CD4-positive, alpha-beta T cell treated with Interleukin-15 for 4 hours (primary cell): ENCODE measurements at places on chromosomes 3 and 15.

DNA sequence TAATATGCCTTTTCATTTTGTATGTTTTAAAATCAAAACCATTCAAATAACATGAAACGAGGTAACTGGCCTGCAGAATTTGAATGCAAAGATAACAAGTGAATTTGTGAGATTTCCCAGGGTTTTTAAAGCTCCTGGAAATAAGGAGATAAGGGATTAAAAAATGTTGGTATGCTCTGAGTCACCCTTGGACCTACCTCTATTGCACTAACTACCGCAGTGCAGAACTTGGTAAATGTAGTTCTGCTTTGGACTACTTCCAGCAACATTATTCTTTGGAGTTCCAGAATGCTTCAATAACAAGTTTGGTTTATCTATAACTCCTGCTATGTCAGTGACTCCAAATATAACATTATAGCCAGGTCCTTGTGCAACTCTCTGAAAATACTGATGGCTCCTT, 201.7 kb downstream of the GAP43 start:
- DNase-seq: no peak

- DNase-seq: peak; percentile 44
Observed at GRCh38 chr3:129230311-129231019, 18.9 kb upstream of the COPG1 start.

- DNase-seq: no peak
Observed at GRCh38 chr3:39809181-39809994, at the start of gene MYRIP. Gene MYRIP (plus strand): TSS chr3:39809609. CDS start chr3:39900817, 91,208 bp downstream.

- DNase-seq: no peak
Observed at GRCh38 chr3:58383904-58384303, 49.7 kb downstream of the PDHB start.

GRCh38 chr15:59384507-59384906, 11.8 kb upstream of the MYO1E start:
- no peak for DNase-seq

- DNase-seq: no peak
Observed at GRCh38 chr3:84440291-84440690, 518.5 kb upstream of the CADM2 start.

- no peak for DNase-seq
Observed at GRCh38 chr15:59866642-59867041, 137.5 kb upstream of the FOXB1 start.

- no peak for DNase-seq
Observed at GRCh38 chr3:187209491-187209890, 12.2 kb downstream of the RTP1 start.

- no peak for DNase-seq
Observed at GRCh38 chr3:146157325-146158060, 3.5 kb downstream of the PLOD2 start.

DNA sequence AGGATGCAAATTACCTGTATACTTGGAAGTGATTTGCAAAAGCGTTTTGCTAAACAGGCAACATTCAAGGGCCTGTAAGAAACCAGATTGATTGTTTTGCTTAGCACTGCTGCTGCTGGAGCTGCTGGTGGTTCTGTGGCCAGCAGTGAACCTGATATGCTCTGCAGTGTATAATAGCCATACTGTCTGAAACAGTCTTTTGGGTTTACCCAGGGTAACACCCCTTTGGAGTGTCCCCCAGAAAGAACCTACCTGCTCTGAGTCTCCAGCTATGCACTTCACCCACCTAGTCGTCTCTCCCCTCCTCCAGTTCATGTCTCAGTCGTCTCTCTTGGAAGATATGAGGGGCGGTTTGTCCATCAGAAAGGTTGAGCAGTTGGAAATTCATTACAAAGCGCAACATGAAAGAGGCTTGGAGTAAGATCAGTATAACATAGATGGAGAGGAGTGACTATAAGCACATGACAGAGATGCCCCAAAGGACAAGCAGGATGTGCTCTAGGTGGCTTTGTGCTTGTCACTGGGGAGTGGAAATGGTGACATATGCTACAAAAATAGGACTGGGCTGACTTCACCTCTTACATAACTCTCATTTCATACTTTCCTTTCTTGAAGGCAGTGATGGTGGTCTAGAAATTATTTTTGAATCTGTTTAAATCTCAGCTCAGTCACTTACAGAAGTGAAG, 3.8 kb downstream of the MKRN2 start:
- DNase-seq: no peak

DNA sequence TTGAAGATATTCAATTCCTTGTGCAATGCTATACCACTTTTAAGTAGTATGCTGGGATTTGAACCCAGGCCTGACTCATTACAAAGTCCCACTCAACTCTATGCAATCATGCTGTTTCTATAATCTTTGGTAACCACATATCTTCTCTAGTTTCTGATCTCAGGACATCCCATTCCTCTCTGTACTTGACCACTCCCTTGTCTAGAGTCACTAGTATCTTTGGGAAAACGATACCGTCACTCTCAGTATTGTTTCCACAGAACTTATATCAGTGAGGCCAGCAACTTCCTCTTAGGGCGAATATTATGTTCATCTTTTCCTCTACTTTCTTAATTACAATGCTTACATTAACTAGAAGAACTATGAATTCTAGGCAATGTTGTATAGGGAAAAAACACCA, 137.3 kb upstream of the TSPAN3 start:
- DNase-seq: no peak

GRCh38 chr15:60993008-60993407, 236.1 kb downstream of the RORA start:
- DNase-seq: no peak

- peak; percentile 22 for DNase-seq
Observed at GRCh38 chr3:192899540-192899982, 18.1 kb downstream of the MB21D2 start.

GRCh38 chr3:13574083-13574797, 25.3 kb downstream of the FBLN2 start:
- no peak for DNase-seq
